Stimulated activated CD8-positive, alpha-beta memory T cell treated with anti-CD3 and anti-CD28 coated beads, Interleukin-12 subunit alpha, Interleukin-12 subunit beta, amount 100 ng/mL, for 1 hour (primary cell): ENCODE measurements at places on chromosomes 13 and 19.

GRCh38 chr13:98039261-98039660, 85.8 kb downstream of the IPO5 start:
- no peak for DNase-seq

DNA sequence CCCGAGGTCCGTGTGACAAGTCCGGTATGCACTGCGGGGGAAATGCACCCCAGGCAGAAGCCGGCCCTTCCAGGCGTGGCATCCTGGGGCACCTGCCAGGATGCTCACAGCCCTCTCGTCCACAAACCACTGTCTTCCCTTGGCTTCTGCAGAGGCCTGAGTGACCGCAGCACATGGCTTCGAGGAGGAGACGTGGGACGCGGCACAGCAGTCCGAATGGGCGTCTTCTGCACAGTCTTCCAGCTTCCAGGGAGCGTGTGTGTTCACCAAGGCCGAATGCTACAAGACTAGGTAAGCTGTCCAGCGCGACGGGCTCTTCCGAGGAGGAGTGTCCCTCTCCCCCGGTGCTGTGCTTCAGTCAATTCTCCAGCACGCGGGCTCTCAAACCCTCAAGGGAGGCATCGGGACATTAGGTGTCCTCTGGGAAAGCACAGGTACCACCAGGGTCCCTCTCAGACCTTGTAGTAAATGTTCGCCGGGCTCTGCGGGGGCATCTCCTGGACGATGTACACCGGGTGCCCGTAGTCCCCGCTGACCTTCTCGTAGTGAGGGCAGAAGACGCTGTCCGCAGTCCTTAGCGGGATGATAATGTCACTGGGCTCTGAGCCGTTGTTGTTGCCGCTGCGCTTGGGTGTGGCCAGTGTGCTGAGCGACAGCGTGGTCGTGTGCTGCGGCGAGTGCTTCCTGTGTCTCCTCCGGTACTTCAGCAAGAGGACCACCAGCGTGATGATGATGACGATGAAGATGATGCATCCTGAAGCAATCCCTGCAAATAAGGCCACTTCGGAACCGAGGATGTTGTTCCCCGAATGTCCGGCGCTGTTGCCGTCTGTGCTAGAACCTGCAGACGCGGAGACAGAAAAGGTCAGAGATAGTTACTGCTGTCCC, 42.6 kb downstream of the EFNB2 start:
- no peak for DNase-seq

- DNase-seq: no peak
These were observed 2.0 kb upstream of the PTOV1 start for GRCh38 chr19:49848938-49849337.

DNA sequence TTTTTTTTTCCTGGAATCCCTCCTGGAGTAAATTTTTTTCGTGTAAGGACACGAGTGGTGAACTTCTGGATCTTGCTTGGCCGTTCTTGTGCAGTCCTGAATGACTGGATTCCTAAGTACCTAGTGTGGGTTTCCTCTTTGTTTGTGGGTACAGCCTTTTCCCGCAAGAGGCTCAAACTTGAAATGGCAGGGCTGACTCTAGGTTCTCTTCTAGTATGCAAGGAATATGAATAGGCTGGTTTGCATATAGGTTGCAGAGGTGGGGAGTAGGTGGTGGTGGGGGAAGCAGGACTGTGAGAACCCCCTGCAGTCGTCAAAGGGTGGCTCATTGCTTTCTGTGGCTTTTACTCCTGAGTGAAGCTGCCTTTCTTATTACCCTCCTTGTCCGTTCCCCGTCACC, 13.6 kb downstream of the UBAC2 start:
- no peak for DNase-seq

GRCh38 chr13:94481941-94482340, 2.5 kb upstream of the DCT start:
- no peak for DNase-seq

- DNase-seq: no peak
These were observed 42.1 kb downstream of the ZNRF4 start for GRCh38 chr19:5497297-5497696.

- DNase-seq: no peak
These were observed 70.2 kb downstream of the KLF2 start for GRCh38 chr19:16394681-16395375.

DNA sequence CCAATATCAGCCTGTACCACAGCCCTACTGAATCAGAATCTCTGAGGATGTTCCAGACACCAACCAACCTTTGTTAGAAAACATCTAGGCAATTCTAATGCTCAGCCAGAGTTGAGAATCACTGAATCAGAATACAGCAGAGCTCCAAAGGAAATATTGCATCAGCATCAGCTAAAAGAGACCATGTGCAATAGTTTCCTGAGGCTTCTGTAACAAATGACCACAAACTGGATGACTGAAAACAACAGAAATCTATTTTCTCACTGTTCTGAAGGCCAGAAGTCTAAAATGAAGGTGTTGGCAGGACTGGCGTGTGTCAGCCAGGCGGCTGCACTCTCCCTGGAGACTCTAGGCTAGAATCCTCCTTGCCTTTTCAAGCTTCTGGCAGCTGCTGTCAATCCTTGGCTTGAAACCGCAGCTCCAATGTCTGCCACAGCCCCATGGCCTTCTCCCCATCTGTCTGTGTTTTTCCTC, 1.2 kb upstream of the DCT start:
- no peak for DNase-seq

DNA sequence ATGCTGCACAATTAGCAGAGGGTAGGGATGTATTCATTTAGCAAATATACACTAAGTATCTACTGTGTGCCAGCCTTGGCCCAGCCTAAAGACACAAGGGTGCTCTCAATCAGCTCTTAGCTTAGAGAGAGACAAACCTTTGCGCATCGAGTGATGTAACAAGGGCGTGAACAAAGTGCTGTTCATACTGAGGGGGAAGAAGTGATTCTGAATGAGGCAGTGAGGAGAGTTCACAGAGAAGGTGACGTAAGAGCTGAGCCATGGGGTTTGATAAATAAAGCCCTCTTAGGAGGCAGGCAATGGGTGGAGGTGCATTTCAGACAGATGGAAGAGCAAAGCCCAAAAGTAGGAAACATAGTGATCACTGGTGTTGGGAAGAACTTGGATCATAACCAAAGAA, 68.5 kb downstream of the FLT1 start:
- no peak for DNase-seq

DNA sequence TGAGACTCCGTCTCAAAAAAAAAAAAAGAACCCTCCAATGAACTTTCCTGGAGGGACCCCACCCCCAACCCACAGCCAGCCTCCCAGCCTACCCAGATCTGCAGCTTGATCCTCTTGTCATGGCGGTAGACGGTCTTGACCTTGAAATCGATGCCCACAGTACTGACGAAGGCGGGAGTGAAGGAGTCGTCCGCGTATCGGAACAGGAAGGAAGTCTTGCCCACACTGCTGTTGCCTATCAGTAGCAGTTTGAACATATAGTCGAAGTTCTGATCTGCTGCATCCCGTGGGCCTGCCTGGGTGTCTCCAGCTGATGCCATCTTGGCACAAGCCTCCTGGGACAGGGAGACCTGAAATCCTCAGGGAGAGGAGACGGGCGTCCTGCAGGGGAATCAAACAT, 2.4 kb downstream of the RAB3D start:
- no peak for DNase-seq

DNA sequence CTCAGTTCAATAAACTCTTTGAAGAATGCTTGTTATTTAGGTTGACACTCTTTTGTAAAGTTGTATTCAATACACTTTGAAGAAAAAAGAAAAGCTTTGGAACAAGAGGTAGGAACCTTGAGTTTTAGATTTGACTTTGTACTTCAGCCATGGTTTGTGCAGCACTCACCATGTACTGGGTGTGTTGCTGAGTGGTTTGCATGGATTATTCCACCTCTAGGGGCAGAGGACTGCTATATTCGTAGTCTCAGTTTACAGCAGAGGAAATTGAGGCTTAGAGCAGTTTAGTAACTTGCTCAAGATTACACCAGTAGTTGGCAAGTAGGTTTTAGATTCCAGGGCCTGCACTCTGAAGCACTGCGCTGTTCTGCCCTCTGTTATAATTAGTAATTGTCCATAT, 68.8 kb downstream of the DNAJC3 start:
- no peak for DNase-seq

DNA sequence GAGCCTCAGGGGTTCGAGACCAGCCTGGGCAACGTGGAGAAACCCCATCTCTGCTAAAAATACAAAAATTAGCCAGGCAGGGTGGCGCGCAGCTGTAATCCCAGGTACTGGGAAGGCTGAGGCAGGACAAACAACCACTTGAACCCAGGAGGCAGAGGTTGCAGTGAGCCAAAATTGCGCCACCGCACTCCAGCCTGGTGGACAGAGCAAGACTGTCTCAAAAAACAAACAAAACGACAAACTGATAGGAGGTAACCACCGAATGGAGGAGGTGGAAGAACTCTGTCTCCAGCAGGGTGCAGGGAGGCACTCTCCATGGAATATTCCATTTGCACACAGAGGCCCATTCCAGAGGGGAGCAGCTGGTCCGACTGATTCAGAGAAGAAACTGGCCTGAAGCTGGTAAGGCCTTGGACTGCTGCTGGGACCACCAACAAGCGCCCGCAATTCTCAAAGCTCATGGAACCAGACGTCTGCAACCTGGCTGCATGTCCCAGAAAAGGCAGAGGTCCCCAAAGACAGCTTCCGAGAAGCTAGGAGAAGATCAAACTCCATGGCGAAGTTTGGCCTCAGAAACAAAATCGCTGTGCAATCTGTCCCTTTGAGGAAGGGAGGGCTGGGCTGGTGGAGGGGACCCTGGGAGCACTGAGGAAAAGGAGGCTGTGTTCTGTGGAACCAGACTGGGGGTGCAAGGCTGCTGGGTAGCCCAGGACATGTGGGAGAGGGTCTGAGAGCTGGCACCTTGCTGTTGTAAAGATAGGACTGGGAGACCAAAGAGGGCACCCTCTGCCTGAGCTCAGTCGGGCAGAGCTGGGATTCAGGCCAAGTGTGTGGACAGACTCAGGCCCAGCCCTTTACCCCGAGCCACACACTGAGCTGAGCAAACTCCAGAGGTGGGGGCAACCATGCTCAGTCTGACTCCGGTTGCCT, 35.2 kb downstream of the SLC25A42 start:
- DNase-seq: no peak

GRCh38 chr13:73720216-73720840, 413.9 kb downstream of the KLF12 start:
- no peak for DNase-seq

DNA sequence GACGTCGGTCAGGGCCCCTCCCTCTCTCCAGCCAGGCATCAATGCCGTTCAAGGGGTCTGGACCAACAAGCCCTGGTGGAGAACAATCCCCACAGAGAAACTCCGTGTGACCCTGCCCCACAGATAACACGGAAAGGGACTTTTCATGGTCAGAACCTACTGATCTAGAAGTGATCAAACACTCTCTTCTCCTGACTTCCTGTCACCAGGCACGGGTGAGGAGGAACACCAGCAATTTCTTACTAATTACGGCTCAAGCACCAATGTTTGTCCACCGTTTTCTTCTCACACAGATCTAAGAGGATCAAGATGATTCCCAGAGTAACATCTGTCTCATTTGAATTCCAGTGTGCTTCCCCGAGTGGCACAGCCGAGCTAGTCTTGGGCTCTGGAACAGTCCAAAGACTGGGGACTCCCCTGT, 11.8 kb downstream of the RASA3 start:
- DNase-seq: no peak

GRCh38 chr13:98275681-98276171, 98.7 kb upstream of the RNF113B start:
- DNase-seq: no peak

DNA sequence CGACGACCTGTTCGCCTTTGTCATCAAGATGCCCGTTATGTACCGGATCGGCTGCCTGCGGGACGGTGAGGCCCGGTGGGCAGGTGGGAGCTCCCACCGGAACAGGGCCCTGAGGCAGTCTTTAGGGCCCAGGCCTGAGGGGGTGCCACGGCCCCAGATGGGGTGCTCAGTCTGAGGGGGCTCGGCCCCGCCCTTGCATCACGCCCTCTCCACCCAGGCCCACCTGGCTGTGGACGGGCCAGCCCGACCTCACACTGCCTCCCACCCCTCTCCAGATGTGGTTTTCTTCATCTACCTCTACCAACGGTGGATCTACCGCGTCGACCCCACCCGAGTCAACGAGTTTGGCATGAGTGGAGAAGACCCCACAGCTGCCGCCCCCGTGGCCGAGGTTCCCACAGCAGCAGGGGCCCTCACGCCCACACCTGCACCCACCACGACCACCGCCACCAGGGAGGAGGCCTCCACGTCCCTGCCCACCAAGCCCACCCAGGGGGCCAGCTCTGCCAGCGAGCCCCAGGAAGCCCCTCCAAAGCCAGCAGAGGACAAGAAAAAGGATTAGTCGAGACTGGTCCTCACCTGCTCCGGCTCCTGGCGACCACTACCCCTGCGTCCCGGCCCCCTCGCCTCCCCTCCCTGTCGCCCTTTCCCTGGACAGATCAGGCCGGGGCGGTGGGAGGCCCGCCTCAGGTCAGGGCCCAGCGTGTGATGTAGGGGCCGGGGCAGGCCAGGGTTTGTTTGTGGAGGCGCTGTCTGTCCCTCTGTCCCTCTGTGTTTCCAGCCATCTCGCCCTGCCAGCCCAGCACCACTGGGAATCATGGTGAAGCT, 8.7 kb upstream of the RELB start:
- DNase-seq: no peak

- no peak for DNase-seq
These were observed 967 bp upstream of the TPT1 start for GRCh38 chr13:45341799-45342500.

DNA sequence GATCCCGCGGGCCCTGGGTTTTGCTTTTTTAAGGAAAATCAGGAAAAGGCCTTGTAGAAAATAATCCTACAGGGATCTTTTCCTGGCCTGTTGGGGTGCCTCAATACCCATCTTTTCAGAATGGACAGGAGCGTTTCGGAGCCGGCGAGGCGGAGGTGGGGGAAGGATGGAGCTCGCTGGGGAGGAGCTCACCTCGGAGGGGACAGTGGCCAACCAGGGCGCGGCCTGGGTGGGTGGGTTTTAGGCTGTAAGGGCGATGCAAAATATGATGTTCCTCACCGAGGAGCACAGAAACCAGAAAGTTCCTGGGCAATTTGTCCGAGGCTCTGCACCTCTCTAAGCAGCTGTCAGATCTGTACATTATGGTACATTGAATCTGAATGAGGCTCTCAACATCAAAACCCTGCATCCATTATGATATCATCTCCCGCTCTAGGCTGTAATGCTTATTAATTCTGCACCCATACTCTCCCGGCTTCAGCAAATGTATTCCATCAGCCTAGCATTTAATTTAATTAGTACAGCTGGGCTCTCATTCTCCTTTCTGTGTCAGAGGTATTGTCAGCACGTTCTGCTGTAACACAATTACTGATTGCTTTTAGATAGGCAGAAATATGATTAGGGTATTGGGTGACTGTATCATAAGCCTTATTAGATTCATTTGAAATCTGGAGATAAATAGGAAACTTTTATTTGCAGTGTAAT, 90.3 kb upstream of the SOX1 start:
- no peak for DNase-seq

DNA sequence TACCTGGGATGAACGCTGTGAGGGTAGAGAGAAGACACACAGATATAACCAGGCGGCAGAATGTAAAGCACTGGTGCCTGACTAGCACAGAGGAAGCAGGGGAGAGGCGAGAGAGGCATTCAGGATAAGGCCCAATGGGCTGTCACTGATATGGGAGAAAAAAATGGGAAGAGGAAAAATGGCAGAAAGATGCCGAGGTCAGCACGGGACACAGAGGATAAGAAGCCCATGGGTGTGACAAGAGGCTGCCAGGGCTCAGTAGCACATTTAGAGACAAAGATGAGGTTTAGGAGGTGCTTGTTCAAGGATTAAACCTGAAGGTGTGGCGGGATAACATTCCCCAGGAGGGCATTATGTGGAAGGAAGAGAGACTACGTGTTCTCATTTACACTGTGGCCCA, 5.6 kb downstream of the SMG9 start:
- DNase-seq: no peak
